ENCODE measurements at places on chromosomes 13 and 19. TPM values are rescaled to one million over a fixed set of nuclear protein-coding genes. Genes with fewer than 3 reads are reported as not detected.

The CEACAM7 gene
- total RNA-seq, result not detected

GRCh38 chr13:99357131-99357596 lies 50.0 kb upstream of the GPR183 start:
- no peak for DNase-seq

GRCh38 chr13:40146611-40147117 lies 491.2 kb downstream of the COG6 start:
- no peak for DNase-seq

The HCN2 gene
- 1.5 TPM for total RNA-seq

DNA sequence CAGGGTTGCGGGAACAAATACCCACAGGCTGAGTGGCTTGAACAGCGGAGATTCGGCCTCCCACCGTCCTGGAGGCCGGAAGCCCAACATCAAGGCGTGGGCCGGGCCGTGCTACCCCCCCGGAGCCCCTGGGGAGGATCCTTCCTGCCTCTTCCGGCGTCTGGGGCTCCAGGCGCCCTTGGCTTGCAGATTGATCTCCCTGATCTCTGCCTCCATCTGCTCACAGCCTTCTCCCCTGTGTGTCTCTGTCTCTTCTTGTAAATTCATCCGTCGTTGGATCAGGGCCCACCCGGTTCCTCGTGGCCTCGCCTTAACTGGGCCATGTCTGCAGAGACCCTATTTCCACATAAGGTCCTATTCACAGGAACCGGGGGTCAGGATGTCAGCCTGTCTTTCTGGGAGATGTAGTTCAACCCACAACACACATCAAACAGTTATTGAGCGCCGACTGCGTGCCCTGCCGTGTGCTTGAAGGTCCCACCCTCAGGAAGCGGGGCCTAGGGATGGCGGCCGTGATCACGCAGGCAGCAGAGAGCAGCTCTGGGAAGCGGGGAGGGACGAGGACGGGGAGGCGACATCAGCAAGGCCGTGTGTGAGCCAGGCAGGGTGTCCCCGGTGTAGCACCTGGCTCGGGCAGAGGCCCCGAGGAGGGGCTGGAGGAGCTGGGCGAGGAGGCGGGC lies 21.3 kb downstream of the HCN2 start:
- no peak for DNase-seq

GRCh38 chr19:31749231-31749630 lies 400.0 kb upstream of the TSHZ3 start:
- no peak for DNase-seq

The KLK2 gene
- total RNA-seq, result not detected

DNA sequence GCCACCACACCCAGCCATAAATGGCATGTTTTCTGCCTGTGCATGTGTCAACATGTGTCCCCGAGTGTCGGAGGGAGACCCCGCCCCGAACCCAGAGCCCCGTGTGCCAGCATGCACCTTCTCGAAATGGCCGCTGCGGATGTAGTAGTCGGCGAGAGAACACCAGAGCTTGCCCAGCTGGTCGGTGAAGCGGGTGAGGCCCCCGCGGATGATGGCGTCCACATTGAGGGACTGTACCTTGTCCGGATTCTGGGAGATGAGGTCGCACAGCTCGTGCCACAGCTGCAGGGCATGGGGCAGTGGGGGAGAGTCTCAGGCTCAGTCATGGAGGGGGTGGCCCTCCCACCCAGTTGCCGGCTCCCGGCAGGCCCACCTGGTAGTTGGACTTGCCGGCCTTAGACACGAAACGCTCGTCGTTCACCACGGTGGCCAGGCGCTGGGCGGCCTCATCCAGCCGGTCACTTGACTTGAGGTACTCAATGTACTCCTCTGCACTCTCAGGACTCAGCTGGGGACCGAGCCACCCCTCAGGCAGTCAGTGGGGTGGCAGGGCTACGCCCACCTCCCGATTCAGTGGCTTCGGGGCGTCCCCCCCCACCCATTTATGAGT lies 3.5 kb downstream of the XAB2 start:
- no peak for DNase-seq

The ZNF813 gene
- 6.3 TPM for total RNA-seq

The DGKH gene
- total RNA-seq, result 10.9 TPM

DNA sequence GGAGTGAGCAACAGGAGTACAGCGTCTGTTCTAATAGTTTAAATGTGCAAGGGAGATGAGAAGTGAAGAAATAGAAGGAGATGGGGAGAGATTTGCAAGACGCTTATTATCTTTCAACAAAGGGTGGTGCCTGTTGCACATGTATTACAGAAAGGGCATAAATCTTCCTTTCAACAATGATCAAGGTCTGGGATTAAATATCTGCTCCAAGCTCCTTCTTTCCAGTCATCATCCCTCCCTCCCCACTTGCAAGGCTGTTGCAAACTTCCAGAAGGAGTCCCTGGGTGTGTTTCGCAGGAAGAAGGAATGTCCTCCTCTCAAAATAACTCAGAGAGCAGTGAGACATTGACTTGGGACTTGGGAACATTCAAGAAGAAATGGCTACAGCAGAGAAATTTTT lies 63.5 kb upstream of the MYCBP2 start:
- DNase-seq, result no peak

The VSTM2B gene
- total RNA-seq, result not detected

GRCh38 chr19:16627928-16628182 lies 149 bp downstream of the MED26 start:
- DNase-seq, result no peak

The TEX26 gene
- total RNA-seq, result not detected

The SIGLEC5 gene
- total RNA-seq, result not detected

The ZNF554 gene
- 3.3 TPM for total RNA-seq

GRCh38 chr13:40164133-40164532 lies 502.3 kb downstream of the FOXO1 start:
- DNase-seq, result no peak

The OR7A10 gene
- not detected for total RNA-seq

- DNase-seq, result peak; percentile 93
Measured at GRCh38 chr19:12872941-12873890, 8.0 kb downstream of the DNASE2 start.

DNA sequence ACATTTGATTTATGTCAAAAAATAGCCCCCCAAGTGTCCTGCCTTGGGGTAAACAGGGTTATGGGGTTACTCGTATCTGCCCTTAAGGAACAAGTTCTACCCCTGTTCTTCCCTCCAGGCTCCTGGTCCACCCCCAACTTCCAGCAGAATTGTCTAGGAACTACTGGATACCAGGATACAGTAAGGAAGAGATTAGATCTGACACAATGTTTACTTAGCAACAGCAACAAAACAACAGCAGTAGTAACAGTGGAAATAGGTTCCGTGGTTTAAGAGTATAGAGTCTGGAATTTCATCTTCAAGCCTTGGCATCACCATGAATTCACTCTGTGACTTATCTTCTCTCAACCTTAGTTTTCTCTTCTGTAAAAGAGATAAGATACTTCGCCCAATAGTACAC lies 1.7 kb upstream of the FAM98C start:
- DNase-seq, result no peak

The ZNF14 gene
- 3.0 TPM for total RNA-seq

GRCh38 chr19:6694147-6694815 lies 24.3 kb upstream of the TNFSF14 start:
- DNase-seq, result no peak

DNA sequence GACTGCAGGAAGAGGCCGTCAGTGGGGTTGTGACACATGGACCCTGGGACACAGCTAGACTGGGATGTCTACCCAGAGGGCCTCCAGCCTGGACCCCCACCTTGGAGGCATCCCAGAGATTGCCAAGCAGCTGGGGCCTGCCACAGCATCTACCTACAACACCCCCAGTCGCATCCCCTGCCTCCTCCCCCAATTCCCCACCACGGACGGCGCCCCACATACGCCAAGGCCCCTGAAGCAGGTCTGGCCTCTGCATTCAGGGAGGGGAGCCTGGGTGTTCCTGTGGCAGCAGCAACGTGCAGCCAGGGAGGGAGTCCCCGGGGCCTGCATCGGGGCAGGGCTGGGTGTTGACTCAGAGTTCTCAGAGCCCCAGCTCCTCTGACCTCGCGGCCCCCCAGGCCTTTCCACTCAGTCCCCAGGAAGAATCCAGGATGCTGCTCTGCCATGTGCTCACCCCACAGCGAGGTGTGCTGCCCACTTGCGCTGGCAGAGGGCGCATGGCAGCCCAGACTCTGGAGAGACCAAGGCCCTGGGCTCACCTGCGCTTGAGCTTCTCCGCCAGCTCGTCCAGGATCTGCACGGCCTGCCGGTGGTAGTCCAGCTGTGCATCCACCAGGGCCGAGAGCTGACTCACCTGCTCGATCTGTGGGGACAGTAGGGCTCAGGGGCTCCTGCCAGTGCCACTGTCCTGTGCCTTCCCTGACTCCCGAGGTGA lies 19.6 kb downstream of the MPND start:
- peak; percentile 29 for DNase-seq

GRCh38 chr13:32257649-32258048 lies 57.5 kb downstream of the ZAR1L start:
- no peak for DNase-seq

The FGF22 gene
- total RNA-seq, result not detected

All from PC-9 (cell line).